ENCODE measurements at places on chromosomes 4 and X.
A peak's percentile ranks its signal among the peaks of the same experiment; 100 is the strongest.

- DNase-seq = no peak
Measured at GRCh38 chr4:6965329-6965728, 55.7 kb downstream of the TBC1D14 start.

GRCh38 chr4:173307778-173308177 is 26.4 kb downstream of the HMGB2 start:
- no peak for DNase-seq

- DNase-seq = no peak
Measured at GRCh38 chrX:70049406-70049805, 332 bp downstream of the AWAT2 start.

GRCh38 chr4:140976768-140977167 is 156.5 kb downstream of the RNF150 start:
- no peak for DNase-seq

DNA sequence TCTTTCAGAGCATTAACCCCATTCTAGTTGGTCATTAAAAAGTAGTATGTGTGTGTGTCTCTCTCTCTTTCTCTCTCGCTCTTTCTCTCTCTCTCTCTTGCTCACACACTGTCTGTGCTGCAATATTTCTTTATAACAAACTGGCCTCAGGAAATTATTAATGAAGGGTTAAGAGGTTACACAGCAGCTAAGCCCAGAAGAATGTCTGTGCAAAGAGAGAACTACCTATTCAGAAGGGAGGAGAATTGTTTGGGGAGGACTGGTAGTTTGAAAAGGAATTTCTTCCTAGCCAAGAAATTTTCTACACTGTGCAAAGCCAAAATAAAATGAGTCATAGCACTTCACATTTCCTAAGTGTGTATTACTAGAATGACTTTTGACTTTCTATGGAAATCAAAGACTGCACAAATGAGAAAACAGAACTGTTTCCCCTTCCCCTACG is 22.2 kb downstream of the PDGFC start:
- DNase-seq = no peak

GRCh38 chr4:15781427-15782095 is 3.4 kb downstream of the CD38 start:
- DNase-seq = no peak

GRCh38 chrX:14886252-14886651 is 13.0 kb downstream of the MOSPD2 start:
- DNase-seq = no peak

- no peak for DNase-seq
Measured at GRCh38 chrX:56811599-56811998, 82.6 kb downstream of the NBDY start.

DNA sequence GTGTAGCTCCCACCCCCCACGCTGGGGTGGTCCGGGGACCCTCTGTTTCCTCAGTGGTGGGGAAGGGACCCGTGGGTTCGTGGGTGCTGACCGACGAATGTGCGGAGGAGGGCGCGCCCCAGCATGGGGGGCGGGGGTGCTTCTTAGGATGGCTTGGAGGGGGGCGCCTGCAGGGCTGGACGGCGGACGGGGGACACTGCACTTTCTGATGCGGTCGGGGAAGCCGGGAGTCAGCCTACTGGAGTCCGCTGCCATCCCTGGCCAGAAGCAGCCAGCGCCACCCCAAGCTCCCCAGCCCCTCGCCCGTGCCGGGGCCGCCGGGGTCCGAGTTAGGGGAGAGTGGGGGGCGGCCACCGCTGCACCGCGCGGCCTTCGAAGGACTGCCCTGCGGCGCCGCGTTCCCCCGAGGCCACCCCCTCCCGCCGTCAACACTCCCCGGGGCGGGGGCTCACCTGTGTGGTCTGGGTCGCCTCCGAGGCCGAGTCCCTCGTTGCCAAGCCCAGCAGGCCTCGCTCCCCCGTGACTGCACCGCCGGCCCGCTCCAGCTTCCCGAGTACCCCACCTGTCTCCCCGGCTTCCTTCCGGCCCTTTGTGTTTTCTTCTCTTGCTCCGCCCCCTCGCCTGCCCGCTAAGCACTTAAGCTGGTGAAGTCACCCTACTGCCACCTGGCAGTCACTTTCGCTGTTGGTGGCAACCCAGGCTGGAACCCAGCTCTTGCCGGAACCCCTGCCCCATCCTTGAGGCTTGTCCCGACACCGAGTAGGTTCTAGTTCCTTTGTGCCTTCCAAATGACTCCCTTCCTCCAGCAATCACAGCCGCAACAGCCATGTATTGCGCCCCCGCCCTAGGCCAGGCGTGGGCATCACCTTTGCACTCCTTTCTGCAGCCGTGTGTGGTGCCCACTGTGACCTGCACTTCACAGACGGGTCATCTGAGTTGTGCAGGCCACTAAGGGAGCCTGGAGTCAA is at the start of gene OCIAD2:
TSS of gene OCIAD2 (minus strand) at position 569 of the 968 bp plus-strand sequence. CDS start 2,225 bp downstream, outside the sequence.
- peak; percentile 60 for DNase-seq

DNA sequence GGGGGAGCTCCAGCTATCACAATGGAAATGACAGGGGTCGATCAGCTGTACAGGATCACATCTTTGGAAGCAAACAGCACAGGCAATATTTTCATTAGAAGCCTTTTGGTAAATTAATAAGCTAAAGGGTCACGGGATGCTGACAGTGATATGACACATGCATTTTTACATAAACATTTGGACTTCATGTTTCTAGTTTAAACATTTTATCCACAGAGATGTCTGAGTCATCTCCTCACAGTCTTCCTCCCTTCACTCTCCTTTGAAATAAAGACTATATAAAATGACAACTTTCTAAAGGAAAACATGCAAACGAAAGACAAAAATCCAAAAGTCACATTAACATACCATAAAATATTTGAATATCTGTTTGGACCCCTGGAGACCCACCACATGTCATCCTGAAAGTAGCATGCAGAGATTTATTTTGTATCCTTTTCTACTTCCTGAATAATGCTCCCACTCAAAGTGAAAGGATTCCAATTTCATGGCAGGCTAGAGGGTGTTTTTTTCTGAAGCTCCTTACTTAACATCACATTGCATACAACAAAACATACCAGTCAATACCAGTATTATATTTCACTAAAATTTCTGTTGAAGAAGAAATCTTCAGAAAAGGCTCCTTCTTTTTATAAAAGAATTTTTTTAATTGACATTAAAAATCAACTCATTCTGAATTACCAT is 200.1 kb upstream of the PPARGC1A start:
- no peak for DNase-seq

DNA sequence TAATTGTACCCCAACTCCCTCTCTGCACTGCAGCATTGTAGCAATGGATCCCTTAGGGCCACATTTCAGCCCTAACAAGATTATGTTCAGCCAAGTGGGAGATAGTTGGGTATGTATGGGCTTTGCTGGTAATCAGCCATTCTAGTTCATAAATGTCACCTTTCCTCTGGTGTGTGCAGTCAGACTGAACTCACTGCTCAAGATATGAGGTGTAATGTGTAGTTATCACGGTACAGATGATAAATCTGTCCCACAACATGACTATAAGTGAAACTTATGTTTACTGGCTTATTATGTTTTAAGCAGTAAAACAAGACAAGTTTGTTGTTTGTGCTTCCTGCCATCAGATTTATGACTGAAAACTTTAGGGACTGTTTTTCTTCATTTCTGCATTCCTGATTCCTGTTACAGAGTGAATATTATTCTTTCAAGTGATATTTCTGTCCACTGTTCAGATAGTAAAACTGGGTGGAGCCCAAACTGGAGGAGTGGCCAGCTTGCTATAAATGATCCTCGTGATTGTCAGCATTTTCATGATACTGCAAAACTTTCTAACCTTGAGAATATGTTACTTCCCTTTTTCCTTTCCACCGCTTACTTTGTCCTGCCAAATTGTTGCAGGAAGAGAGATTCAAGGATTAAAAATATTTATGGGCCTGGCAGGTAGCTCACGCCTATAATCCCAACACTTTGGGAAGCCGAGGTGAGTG is 44.9 kb downstream of the ANAPC4 start:
- no peak for DNase-seq

DNA sequence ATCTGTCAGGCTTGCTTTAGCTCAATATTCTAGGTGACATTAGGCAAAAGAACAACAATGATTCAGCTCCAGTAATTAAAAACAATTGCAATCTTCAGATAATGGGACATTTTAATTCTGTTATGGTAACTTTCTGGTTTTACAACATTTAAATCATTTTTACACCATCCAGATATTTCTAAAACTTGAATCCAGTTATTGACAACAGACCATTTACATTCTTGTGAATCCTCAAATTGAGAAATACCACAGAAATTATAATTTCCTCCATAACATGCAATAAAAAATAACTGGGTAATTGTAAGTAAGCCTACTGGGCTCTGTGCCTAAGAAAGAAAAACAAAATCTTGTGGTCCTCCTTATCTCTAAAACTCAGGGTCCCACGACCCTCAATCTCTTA is 195.0 kb upstream of the S100G start:
- no peak for DNase-seq

- no peak for DNase-seq
Measured at GRCh38 chrX:20479896-20480295, 213.2 kb upstream of the RPS6KA3 start.

GRCh38 chr4:100983426-100983825 is 363.9 kb downstream of the PPP3CA start:
- no peak for DNase-seq

DNA sequence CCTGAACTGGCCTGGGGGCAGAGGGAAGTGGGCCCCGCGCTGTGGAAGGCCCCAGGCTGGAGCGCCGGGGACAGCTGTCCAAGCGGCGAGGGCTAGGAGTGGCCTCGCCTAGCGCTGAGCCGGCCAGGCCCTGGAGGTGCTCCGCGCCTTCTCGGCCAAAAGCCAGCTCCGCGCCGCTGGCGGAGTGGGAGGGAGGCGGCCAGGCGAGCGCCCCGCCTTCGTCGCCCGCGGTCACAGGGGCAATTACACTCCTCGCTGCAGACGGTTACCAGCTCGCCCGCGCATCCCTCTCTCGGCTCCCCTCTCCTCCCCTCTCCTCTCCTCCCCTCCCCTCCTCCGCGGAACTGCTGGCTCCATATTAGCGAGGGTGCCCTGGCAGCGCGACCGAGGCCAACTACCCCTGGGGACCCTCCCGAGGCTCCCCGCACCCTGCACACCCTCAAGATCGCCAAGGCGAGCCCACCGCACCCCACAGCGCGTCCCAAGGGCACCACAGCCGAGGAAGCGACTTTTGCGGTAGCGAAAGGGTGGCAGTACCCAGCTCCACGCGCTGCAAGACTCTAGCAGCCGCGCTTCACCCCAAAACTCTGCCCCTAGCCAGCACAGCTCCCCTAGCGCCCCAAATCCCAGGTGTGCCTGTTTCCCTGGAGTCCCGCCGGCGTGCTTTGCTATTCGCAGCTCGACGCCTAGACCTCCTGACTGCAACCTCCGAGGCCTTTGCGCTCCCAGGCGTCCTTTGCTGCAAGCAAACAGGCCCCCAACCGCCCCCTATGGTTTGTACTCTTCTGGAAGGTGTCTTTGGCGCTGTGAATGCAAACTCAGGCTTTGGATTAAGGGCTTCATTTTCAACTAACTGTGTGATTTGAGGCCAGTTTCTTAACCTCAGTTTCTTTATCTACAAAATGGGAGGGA is 91.4 kb downstream of the BCOR start:
- no peak for DNase-seq

GRCh38 chr4:142858446-142858845 is 12.3 kb upstream of the INPP4B start:
- DNase-seq = no peak

DNA sequence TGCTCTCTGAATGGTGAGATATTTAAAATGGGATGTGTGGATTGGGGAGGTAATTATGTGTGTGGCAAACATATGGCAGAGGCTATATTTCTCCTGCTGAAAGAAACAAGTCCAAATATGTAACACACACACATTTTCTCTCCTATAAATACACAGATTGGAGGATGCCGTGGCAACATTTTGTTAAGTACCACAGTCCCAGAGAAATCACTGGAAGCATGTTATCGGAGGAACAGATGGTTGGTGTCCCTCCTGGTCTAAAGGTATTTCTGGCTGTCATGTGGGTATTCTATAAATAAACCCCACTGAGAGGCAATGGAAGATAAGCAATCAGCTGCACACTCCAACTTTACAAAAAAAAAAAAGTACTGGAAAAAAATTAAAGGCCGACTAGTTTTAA is 528.3 kb upstream of the BOD1L1 start:
- no peak for DNase-seq

DNA sequence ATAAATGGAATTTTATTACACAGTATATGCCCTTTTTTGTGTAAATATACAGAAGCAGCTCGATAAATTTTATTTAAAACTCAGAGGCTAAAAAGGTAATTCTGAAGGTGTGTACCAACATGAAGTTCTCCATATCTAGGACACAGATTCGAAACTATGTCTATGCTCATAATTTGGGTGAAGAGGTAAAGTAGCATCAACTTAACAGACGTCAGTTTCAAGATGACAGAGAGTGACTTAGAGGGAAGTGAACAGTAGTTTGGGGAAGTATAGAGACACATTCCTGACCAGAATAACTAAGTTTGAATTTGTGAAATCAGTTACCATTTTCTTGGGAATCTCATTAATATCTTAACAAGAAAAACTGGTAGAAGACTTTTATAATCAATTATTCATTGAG is 2493.3 kb downstream of the ARAP2 start:
- no peak for DNase-seq

- DNase-seq = no peak
Measured at GRCh38 chr4:7513671-7514070, 78.9 kb upstream of the PSAPL1 start.

DNA sequence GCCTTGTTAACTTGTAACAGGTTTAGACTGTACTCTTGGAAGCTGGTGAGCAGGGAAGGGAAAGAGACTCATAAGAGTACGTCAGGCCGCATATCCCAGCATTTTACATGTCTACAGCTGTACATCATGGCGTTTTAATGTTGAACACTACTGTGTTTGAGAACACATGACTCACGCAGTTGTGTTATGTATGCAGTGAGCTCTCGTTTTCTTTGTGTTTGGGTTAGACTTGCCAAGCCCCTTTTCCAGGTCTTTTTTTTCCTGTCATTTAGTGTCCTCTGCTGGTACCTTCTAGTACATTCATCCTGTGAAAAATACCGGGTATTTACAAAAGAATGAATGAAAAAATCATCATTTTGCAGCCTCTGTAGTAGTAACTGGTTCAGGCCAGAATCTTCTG is 35.3 kb downstream of the SMS start:
- no peak for DNase-seq

Measured in stimulated activated CD8-positive, alpha-beta memory T cell treated with anti-CD3 and anti-CD28 coated beads, Interleukin-4, amount 100 ng/mL, for 1 hour (primary cell).